Stimulated activated CD4-positive, alpha-beta T cell treated with anti-CD3 and anti-CD28 coated beads, TNF-alpha, amount 100 ng/mL, for 4 hours (primary cell): ENCODE measurements at places on chromosomes 3 and 15.
A peak's percentile ranks its signal among the peaks of the same experiment; 100 is the strongest.

DNA sequence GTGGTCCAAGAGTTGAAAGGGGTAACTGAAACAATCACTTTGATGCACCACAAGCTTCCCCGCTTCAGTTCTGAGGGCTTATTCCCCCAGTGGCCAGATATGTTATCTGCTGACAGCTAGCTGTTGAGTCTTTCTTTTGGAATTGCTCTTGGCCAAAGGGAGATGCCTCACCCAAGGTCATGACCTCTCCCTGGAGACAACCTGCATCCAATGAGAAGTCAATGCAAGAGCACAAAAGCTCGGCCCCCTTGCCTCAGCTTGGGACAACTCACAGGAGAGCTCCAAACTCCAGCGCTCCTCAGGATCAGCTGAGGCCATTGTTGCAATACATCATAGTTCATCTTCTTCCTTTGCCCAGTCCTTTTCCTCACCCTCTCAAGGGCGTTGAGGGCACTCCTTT lies 31.0 kb upstream of the THBS1 start:
- no peak for DNase-seq

- DNase-seq, result no peak
Observed at GRCh38 chr15:91065505-91065904, 34.6 kb upstream of the SV2B start.

DNA sequence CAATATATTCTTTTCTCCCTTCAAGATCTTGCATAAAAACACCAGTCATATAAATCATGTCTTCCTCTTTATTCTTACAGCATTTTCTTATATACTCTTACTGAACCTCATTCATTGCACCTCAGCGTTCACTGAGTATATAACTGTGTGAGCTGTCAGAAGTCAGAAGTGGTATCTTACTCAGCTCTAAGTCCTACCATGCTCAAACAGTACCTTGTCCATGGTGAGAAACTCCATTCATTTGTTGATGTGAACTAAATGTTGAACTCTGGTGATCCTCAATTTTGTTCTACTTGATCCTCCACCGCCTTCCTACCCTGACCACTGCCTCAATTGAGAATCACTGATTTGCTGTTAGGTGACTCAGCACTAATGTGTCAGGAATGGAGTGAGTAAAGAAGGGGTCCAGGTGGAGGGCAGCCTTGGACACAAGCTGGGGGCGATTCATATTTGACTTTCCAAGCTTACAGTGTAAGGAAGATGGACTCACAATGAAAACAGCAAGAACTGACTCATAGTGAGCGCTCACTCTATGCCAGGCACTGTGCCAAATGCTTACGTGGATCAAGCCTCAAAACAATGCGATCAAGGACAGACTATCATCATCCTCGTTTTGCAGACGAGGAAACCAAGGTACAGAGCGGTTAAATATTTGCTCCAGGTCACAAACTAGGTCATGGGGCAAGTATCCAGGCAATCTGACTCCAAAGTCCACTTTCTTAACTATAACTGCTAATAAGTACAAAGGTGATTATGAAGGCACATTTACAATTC lies 13.5 kb upstream of the ZFYVE19 start:
- no peak for DNase-seq

GRCh38 chr3:39126532-39127071 lies 19.1 kb downstream of the TTC21A start:
- no peak for DNase-seq

DNA sequence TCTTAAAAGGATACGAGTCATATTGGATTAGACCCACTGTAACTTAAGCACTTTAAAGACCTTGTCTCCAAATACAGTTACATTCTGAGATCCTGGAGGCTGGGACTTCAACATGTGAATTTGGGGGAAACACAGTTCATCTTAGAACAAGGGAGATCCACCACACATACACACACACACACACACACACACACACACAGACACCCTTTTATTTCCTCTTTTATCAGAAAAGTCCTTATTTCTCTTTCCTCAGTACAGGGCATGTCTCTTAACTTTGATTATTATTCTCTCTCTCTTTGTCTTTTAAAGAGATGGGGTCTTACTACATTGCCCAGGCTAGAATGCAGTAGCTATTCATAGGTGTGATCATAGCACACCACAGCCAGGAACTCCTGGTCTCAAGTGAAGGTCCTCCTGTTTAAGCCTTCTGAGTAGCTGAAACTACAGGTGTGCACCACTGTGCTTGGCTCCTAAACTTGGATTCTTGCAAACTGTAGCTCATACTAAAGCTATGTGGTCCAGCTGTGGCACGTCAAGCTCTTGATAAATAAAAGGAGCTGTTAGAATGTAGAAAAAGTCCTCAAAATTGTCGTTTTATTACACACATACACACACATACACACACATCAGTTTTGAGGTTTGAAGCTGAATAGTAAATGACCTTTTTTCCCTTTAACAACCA lies 7.4 kb downstream of the GOLM2 start:
- DNase-seq, result no peak

- DNase-seq, result no peak
Observed at GRCh38 chr3:161920196-161920595, 423.6 kb downstream of the OTOL1 start.

DNA sequence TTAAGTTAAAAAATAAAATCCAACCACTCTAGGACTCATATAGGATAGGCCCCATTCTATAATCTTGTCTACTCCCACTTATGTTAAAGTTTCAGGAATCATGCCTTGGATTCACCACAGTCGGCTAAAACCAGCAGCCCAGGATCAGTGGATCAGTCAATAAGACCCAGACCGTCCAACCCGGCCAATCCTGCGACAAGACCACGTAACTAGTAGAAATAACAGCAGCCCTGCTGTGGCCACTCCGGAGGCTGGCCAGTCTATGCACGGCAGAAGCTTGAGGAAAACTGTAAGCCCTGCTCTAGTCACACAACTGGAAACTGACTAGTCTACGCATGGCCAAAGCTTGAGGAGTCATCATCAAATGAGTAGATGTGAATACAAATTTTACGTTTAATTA lies 12.8 kb upstream of the SLC9C1 start:
- DNase-seq, result no peak

- DNase-seq, result peak; percentile 55
Observed at GRCh38 chr3:50274371-50275104, 4.3 kb upstream of the LSMEM2 start.

- no peak for DNase-seq
Observed at GRCh38 chr3:146536681-146537080, 7.7 kb downstream of the PLSCR1 start.

- peak; percentile 22 for DNase-seq
Observed at GRCh38 chr3:71582036-71582611, 1.4 kb downstream of the FOXP1 start.

- no peak for DNase-seq
Observed at GRCh38 chr3:196143708-196144382, 62.0 kb upstream of the TFRC start.

DNA sequence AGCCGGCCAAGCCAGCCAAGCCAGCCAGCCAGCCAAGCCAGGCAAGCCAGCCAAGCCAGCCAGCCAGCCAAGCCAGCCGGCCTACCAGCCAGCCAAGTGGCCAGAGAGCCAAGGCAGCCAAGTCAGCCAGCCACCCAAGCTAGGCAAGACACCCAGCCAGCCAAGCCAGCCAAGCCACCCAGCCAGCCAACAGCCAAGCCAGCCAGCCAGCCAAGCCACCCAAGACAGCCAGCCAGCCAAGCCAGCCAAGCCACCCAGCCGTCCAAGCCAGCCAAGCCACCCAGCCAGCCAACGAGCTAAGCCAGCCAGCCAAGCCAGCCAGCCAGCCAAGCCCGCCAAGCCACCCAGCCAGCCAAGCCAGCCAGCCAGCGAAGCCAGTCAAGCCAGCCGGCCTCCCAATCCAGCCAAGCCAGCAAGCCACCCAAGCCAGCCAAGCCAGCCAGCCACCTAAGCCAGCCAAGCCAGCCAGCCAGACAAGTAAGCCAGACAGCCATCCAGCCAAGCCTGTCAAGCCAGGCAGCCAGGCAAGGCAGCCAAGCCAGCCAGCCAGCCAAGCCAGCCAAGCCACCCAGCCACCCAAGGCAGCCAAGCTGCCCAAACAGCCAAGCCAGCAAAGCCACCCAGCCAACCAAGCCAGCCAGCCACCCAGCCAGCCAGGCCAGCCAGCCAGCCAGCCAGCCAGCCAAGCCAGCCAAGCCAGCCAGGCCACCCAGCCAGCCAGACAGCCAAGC lies 200.5 kb downstream of the GOLGA6L6 start:
- no peak for DNase-seq

GRCh38 chr15:81069909-81070308 lies 64.2 kb upstream of the CFAP161 start:
- DNase-seq, result no peak

DNA sequence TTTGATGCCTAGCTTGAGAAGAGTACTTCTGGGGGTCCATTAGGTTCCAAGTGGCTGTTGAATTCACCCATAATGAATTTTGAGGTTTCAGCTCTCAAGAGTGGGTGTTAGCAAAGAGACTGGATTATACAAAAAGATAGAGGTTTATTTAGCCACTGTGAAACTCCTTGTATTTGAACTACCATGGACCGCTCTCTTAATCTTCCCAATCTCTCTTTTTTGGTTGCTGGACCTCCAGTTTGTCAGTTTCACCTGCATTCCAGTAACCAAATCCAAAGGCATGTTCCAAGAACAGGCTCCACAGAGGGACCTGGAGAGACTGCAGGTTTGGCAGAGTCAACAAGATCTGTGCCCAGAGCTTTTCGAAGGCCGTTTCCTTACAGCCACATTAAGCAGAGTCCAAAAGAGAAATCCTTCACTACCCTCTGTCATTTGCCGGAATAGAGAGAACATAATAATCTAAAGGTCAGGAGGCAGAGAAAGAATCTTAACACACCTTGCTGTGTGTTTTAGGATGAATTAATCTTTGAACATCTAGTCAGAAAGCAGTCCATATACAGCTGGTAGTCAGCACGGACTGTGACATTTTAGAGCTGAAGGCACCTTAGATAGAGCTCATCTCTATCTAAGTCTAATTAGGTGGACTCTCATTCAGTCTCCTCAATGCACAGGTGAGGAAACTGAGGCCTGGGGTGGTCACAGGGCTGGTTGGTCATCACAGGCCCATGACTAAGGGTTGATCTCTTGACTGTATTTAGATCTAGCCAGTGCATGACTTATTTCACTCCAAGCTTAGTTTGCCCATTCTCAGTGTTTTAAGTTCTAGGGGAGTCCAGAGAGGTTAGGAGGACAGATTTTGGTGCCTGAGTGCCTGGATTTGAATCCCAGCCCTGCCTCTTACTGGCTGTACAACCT lies 1.3 kb downstream of the ABHD2 start:
- no peak for DNase-seq

GRCh38 chr15:56608993-56609392 lies 124.3 kb downstream of the ZNF280D start:
- no peak for DNase-seq

GRCh38 chr3:53718462-53718861 lies 127.8 kb downstream of the CHDH start:
- DNase-seq, result no peak

DNA sequence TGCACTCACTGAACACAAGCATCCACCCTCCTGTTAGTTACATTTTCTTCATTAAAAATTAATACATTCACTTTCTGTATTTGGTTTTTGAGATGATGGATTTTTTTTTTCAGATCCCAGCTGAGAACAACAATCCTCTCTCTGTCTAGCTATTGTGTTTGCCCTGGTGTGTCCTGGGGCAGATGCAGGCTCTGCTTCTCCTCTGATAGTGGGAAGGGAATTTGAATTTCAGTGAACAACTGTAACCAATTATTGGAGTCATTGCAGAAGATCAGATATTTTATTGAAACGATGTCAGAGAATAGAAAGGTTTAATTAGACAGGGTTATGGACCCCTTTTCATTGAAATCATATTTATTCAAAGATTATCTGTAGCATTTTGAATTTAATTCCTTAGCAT lies 33.1 kb upstream of the RYR3 start:
- DNase-seq, result no peak

DNA sequence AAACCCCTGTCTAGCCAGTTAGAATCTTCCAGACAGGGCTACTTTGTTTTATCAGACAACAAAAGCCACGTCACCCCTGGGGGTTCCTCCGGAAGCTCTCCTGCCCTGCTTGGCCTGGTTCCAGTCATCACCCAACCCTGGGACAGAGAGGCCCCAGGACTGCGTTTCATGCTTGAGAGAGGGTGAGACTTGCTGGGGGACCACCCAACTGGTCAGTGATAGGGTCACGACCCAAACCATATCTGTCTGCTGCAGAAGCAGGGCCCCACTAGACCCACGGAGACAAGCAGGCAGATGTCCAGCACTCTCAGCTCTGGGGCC lies 1.2 kb downstream of the NT5DC2 start:
- DNase-seq, result no peak

DNA sequence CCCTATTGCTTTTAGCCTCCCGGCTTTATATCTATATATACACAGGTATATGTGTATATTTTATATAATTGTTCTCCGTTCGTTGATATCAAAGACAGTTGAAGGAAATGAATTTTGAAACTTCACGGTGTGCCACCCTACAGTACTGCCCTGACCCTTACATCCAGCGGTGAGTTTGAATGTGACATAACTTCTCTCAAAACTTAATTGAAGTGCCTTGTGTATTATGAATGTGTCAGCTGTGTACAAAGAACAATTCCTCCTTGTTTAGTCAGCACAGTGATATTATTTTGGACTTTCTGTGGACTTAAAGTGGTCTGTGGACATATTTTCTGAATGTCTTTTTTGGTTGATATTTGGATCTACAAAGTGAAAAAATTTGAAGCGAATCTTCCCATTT lies 220 bp downstream of the TP63 start:
- DNase-seq, result no peak

GRCh38 chr15:74790080-74790916 lies 8.4 kb downstream of the CSK start:
- no peak for DNase-seq

DNA sequence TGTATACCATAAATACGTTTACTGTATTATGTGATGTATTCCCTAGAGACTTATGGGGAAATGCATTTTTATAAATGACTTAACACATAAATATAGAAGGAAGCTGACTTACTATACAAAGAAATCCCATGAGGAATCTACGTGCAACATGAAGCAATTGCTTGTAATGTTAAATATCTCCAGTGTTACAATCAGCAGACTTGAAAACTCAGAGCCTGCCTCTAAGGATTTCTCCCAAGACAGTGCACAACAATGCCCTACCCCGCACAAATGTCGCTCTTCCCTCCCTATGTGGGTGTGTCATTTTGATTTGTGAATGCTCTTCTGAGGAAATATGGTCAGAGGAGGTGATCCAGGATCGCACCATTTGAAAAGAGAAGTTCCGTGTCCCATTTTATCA lies 629.0 kb downstream of the NR2F2 start:
- no peak for DNase-seq

- no peak for DNase-seq
Observed at GRCh38 chr3:41327718-41328117, 128.4 kb downstream of the CTNNB1 start.
